ENCODE measurements at places on chromosomes 1 and 21. TPM values are rescaled to one million over a fixed set of nuclear protein-coding genes. Genes with fewer than 3 reads are reported as not detected.

DNA sequence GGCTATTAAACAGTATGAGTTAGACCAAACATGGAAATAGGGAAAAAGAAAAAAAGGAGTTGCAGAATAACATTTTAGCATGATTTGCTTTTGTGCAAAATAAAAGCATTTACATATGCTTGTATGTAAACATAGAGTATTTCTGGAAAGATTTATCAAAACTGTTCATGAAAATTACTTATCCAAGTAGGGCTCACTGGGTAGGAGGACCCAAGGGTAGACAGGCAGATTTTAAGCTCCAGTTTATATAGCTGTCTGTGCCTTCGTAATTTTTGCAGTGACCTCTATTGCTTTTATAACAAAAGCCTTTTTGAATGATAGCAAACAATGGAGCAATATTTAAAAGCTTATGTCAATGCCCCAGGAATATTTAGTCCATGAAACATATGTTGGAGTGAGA, 228.8 kb upstream of the IRF2BP2 start:
- no peak overlapping the region for H3K27ac ChIP-seq
- H3K4me3 ChIP-seq = no peak overlapping the region
- no peaks in the 10 kb centered on the region for H3K4me1 ChIP-seq
- no peaks in the 10 kb centered on the region for H3K27me3 ChIP-seq

- H3K27ac ChIP-seq = no peak overlapping the region
- H3K4me3 ChIP-seq = no peak overlapping the region
- no peak for DNase-seq
- no peaks in the 10 kb centered on the region for H3K36me3 ChIP-seq
- H3K27me3 ChIP-seq = no peaks in the 10 kb centered on the region
These were observed 50.6 kb upstream of the MRPS6 start for GRCh38 chr21:34022627-34023335.

SLC35E2B gene
- 55.5 TPM for total RNA-seq

DNA sequence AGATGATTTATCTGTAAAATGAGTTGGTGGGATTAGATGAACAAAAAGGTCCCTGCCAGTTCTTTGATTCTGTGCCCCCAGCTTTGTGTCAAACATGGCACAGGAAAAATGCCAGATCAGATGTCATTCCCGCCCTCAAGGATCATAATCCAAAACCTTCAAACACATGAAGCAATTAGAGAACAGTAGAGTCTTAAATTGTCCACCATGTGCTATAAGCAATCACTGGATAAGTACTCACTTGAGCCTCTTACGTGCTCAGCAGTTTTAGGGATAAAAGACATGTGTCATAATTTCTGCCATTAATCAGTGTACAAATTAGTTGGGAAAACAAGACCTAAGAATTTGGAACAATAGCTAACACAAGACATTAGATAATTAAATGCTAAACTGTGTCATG, 15.4 kb upstream of the KIAA0040 start:
- no peaks in the 10 kb centered on the region for H3K4me1 ChIP-seq
- no peak overlapping the region for H3K27ac ChIP-seq
- no peaks in the 10 kb centered on the region for H3K27me3 ChIP-seq
- H3K4me3 ChIP-seq = no peak overlapping the region
- DNase-seq = no peak

- H3K4me3 ChIP-seq = no peak overlapping the region
- no peak for DNase-seq
- no peak overlapping the region for H3K27ac ChIP-seq
These were observed 69.0 kb downstream of the VWA5B1 start for GRCh38 chr1:20359451-20360330.

DNA sequence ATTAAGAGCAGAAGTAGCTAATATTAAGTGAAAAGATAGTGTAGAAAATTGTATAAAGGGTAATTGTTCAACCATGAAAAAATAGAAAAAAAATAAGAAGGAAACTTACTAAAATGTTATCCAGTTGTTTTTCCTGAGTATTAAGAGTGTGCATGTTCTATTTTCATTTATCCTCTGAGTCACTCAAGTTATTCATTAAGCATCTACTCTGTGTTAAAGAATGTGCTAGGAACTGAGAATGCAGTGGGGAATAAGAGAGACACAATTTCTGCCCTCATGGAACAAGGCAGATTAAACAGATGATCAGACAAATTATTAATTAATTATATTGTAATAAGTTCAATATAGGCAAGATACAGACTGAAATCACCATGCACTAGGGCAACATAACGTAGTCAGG, 10.8 kb upstream of the PIGK start:
- H3K27me3 ChIP-seq = no peaks in the 10 kb centered on the region
- no peaks in the 10 kb centered on the region for H3K4me1 ChIP-seq
- H3K36me3 ChIP-seq = no peaks in the 10 kb centered on the region
- DNase-seq = no peak

- no peak overlapping the region for H3K27ac ChIP-seq
- H3K4me3 ChIP-seq = no peak overlapping the region
- H3K27me3 ChIP-seq = no peaks in the 10 kb centered on the region
- H3K36me3 ChIP-seq = no peaks in the 10 kb centered on the region
These were observed 13.7 kb upstream of the TMPRSS15 start for GRCh38 chr21:18417141-18417790.

GRCh38 chr21:29775462-29775861, 164.3 kb downstream of the GRIK1 start:
- H3K27ac ChIP-seq = no peak overlapping the region
- H3K36me3 ChIP-seq = no peaks in the 10 kb centered on the region
- H3K4me1 ChIP-seq = peaks cover 4% of the 10 kb centered on the region
- DNase-seq = no peak
- no peak overlapping the region for H3K4me3 ChIP-seq
- no peaks in the 10 kb centered on the region for H3K27me3 ChIP-seq

ERICH3 gene
- total RNA-seq = 2.1 TPM

- no peaks in the 10 kb centered on the region for H3K4me1 ChIP-seq
- H3K36me3 ChIP-seq = no peaks in the 10 kb centered on the region
- H3K27ac ChIP-seq = no peak overlapping the region
- no peak for DNase-seq
- H3K27me3 ChIP-seq = no peaks in the 10 kb centered on the region
These were observed 191.2 kb downstream of the TRABD2B start for GRCh38 chr1:47805921-47806361.

ZNF691 gene
- 12.3 TPM for total RNA-seq

GRCh38 chr1:190179817-190180216, 297.8 kb downstream of the BRINP3 start:
- no peaks in the 10 kb centered on the region for H3K27me3 ChIP-seq
- H3K27ac ChIP-seq = no peak overlapping the region
- no peak for DNase-seq

DNA sequence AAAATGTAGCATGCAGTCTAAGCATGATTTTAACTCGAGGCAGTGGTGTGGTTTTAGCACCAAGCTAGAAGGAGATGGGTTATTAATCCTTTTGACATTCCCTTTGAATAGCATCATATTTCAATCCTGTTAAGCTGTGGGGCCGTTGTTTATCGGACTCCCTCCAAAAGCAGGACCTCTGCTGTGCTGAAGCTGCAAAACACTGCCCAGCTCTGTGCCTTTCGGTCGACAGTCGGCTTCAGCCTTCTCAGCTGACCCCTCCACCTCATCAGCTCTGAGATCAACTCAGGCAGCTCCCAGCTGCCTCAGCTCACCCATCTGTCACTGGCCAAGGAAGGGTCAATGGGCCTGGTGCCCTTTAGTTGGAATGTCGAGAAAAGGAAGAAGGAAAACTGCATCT, 95.5 kb downstream of the KAZN start:
- H3K4me1 ChIP-seq = no peaks in the 10 kb centered on the region
- no peaks in the 10 kb centered on the region for H3K36me3 ChIP-seq
- DNase-seq = no peak
- H3K27me3 ChIP-seq = no peaks in the 10 kb centered on the region
- H3K27ac ChIP-seq = no peak overlapping the region
- H3K4me3 ChIP-seq = no peak overlapping the region

- H3K27me3 ChIP-seq = no peaks in the 10 kb centered on the region
- no peak overlapping the region for H3K4me3 ChIP-seq
- H3K27ac ChIP-seq = no peak overlapping the region
- H3K36me3 ChIP-seq = no peaks in the 10 kb centered on the region
These were observed 62.8 kb upstream of the KIF26B start for GRCh38 chr1:245091818-245092637.

DNA sequence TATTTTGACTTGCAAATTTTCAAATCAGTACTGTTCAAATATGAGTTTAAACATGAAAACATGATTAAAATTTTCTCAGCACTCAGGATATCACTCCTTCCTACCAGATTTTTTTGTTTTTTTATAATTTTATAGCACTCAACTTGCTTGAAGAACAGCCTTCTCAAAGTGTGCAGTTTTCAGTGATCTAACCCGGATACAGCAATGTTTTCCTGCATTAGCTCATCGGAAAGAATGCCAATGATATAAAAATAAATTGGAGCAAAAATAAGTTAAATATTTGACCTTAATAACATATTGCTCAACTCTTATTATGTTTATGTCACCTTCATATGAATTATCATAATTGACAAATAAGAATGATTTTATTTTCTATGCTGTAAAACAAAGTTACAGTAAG, 766.8 kb downstream of the USP25 start:
- no peak overlapping the region for H3K4me3 ChIP-seq
- peaks cover 4% of the 10 kb centered on the region for H3K4me1 ChIP-seq
- no peaks in the 10 kb centered on the region for H3K36me3 ChIP-seq
- H3K27ac ChIP-seq = no peak overlapping the region

GRCh38 chr1:3017440-3018050, 3.7 kb upstream of the ACTRT2 start:
- H3K27me3 ChIP-seq = no peaks in the 10 kb centered on the region
- no peaks in the 10 kb centered on the region for H3K36me3 ChIP-seq
- no peak for DNase-seq

DNA sequence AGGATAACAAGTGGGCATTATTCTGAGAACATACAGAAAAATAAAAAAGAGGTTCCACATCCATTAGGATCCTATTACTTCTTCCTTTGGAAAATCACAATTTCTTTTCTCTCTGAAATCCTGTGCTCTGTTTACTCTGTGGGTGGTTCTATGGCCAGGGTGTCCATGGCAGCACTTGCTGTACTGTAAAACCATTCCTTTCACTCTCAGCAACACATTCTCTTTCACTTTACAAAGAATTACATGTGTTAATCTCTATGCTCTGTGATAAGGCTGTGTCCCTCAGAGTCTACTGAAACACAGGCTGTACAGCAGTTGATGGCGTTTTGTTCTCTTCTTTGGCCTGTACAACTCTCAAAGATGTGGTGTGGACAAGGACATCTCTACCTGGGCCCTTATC, 524.1 kb downstream of the PTBP2 start:
- no peak overlapping the region for H3K27ac ChIP-seq
- DNase-seq = no peak
- H3K4me3 ChIP-seq = no peak overlapping the region
- no peaks in the 10 kb centered on the region for H3K4me1 ChIP-seq
- peaks cover 2% of the 10 kb centered on the region for H3K27me3 ChIP-seq

DNA sequence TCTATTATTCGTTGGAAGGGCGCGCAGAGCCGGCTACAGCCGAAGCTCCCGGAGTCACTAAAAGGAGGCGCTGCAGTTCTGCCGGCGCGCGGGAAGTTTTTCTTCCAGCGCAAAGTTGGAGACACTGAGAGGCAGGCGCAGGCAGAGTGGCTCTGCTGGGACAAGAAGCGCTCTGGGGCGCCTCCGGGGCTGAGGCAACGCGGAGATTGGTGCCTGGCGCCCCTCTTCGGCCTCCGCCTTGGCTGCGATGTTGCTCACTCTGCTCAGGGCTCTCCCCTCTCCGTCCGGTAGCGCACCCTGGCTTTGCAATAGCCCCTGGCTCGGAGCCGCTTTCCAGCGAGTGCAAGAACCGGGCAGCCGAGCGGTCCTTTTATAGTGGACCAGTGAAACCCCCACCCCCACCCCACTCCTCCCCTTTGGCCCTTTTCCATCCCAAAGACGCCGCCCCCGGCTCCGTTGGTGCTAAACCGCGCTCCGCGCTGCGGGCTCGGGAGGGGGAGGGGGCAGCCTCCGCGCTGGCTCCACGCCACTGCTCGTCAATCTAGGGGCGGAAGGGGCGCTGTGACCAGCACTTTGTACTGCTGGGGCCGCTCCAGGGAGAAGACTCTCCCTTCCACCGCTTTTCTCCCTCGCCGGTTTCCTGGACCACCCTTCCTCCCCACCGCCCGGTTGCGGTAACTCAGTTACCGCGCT, at the start of gene ADAMTS1:
ADAMTS1 (minus strand) TSS at position 344 of the 693 bp plus-strand sequence. CDS start 455 bp downstream, outside the sequence.
- H3K27me3 ChIP-seq = no peaks in the 10 kb centered on the region
- H3K36me3 ChIP-seq = no peaks in the 10 kb centered on the region
- peak within 1 kb of the TSS; percentile 96 for H3K27ac ChIP-seq
- peaks cover 3% of the 10 kb centered on the region for H3K4me1 ChIP-seq
- DNase-seq = peak; percentile 98

- no peak overlapping the region for H3K27ac ChIP-seq
- no peaks in the 10 kb centered on the region for H3K27me3 ChIP-seq
- H3K36me3 ChIP-seq = no peaks in the 10 kb centered on the region
- DNase-seq = no peak
- no peak overlapping the region for H3K4me3 ChIP-seq
- H3K4me1 ChIP-seq = peaks cover 23% of the 10 kb centered on the region
These were observed 136.1 kb upstream of the HOOK1 start for GRCh38 chr1:59678493-59679228.

DNA sequence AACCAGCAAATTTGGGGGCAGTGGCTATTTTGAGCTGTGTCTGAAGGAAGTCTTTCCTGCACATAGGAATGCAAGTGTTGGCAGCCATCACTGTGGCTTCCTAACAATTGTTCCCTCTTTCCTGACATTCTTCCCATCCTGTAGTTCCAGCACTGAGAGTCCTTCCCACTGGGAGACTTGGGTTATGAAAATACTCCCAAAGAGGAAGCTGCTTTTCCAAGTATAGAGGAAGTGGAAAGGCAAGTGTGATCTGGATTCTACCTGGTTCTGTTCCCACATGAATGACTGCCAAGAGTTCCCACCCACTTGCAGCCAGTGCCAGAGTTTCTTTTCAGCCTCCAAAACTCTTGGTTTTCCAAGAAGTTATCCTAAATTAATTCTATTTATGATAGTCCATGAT, 98.5 kb upstream of the CD53 start:
- no peaks in the 10 kb centered on the region for H3K36me3 ChIP-seq
- H3K27ac ChIP-seq = no peak overlapping the region
- no peaks in the 10 kb centered on the region for H3K27me3 ChIP-seq
- no peak for DNase-seq
- no peak overlapping the region for H3K4me3 ChIP-seq

DNA sequence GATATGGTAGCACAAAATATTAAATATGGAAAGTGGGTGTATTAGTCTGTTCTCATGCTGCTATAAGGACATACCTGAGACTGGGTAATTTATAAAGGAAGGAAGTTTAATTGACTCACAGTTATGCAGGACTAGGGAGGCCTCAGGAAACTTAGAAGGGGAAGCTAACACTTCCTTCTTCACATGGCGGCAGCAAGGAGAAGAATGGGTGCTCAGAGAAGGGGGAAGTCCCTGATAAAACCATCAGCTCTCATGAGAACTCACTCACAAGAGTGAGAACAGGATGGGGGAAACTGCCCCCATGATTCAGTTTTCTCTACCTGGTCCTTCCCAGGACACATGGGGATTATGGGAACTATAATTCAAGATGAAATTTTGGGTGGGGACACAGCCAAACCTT, 15.8 kb upstream of the BACE2 start:
- no peak overlapping the region for H3K4me3 ChIP-seq
- H3K27ac ChIP-seq = no peak overlapping the region
- no peaks in the 10 kb centered on the region for H3K36me3 ChIP-seq
- no peaks in the 10 kb centered on the region for H3K4me1 ChIP-seq
- DNase-seq = no peak
- H3K27me3 ChIP-seq = no peaks in the 10 kb centered on the region

- H3K27me3 ChIP-seq = no peaks in the 10 kb centered on the region
- no peak overlapping the region for H3K4me3 ChIP-seq
- H3K27ac ChIP-seq = no peak overlapping the region
- no peaks in the 10 kb centered on the region for H3K4me1 ChIP-seq
- no peaks in the 10 kb centered on the region for H3K36me3 ChIP-seq
- DNase-seq = no peak
These were observed 413.4 kb downstream of the HLX start for GRCh38 chr1:221292652-221293051.
